Stimulated activated CD4-positive, alpha-beta T cell treated with anti-CD3 and anti-CD28 coated beads, Interleukin-4, amount 100 ng/mL, for 24 hours (primary cell): ENCODE measurements at places on chromosomes 12 and 14.

GRCh38 chr14:82879949-82880535 is 1346.4 kb upstream of the SEL1L start:
- no peak for DNase-seq

DNA sequence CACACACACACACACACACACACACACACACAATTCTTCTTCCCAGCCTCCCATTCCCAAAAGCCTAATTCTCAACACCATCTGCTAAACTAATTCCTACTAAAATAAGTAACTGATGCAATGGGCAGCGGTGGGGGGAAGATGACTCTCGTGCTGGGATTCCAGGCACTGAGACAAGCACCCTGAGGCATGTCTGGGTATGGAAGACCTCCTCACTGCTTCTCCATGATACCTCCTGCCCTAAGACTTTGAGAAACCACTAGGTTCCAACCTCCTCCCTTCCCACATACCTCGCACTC is 789 bp upstream of the VWF start:
- no peak for DNase-seq

GRCh38 chr14:39423793-39424192 is 8.4 kb downstream of the FBXO33 start:
- DNase-seq: no peak

- no peak for DNase-seq
Observed at GRCh38 chr14:59337141-59337611, 128.0 kb downstream of the GPR135 start.

DNA sequence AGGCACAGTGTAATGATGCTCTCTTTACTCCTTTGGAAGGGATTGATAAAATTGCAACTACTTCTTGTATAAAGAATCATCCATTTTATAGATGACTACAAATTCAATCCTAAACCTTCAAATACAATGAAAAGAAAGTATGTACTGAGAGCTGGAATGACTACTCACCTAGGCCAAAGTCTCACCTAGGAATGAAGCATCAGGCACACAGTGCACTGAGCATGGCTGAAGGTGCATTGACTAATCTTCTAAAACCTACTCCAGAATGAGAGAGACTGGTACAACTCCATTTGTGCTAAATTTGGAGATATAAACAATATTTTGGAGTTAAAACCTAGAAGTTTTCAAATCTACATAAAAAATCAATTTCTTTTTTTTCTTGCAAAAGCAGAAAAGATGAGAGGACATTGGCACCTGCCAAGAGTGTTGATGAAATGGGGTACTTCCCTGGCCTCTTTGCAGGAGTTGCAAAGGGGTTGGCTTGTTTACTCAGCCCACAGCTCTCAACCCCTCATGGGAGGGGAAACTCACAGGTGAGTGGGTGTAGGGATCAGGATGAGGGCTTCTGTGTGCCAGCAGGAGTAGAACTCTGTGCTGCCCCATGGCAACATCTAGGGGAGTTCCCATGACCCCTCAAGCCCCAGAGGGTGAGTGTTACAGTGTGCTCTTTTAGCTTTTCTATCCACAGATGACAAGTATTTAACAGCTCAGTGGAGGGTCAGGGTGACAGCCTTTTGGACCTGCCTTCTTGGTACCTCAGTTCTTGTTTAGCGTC is 31.3 kb downstream of the CLECL1 start:
- peak; percentile 32 for DNase-seq

- DNase-seq: peak; percentile 51
Observed at GRCh38 chr12:68113644-68114043, 45.9 kb downstream of the IFNG start.

DNA sequence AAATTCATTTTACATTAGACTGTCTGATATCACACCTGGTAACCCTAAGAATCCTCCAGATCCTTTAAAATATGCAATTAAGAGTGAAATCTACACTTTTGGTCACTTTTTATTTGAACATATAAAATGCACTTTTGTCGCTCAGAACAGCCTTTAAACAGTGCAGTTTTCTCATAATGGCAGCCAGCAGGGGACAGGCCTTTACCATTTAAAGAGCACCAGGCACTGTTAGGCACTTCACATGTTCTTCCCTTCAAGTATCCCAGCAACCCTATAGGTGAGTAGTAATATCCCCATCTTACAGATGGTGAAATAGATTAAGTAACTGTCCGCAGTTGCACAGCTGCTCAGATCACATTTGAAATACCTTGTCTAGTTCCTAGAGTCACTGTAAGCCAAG is 11.3 kb upstream of the SAMD4A start:
- no peak for DNase-seq

- no peak for DNase-seq
Observed at GRCh38 chr12:22631863-22632463, 7.0 kb downstream of the ETNK1 start.

DNA sequence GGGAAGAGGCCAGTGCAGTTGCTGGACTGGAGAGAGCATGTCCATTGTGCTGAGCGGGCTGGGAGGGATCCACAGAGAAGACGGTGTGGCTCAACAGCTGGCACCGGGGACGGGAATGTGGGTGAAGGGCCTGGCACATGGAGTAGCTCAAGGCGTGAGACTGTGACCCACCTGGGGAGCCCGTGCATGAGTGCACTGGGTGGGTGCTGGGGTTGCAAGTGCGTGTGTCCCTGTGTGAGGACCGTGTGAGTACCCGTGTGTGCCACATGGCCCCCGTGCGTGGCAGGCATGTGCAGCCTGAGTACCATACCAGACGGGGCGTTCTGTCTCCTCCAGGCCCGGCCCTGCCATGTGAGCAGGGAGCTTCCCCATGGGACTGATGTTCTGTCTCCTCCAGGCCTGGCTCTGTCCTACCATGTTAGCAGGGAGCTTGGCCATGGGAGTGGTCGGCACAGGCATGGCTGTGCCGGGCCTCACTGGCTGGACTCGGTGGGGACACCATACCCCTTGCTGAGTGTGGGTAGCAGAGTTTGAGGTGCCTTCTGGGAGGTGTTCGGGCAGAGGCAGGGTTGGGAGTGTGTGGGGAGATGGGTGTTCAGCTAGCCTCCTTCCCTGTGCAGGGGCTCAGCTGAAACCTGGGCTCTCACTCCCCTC is 234.4 kb downstream of the TMEM121 start:
- DNase-seq: no peak

DNA sequence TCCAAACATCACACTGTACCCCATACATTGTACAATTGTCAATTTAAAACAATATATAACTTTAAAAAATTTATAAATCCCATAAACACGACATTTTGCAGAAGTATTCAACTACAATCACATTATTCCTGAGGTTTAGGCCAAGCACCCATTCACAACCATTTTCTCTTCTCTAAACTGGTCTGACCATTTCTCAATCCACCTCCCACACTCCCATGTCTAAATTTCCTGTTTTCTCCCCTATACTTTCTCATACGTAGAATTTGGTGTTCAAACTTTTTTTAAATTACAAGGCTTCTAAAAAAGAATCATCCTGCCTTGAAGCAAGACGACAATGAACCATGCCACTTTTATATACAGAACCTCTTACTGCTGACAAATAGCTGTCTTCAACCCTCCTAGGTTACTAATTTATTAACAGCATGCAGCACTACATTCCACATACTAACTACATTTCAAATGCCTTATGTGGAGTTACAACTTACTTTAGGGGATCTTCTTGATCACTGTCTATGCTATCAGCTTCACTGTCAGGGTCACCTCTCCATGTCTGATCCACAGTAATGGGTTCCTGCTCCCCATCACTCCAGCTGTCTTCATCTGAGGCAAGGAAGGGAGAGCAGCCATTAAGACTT is 3.4 kb downstream of the KANSL2 start:
- no peak for DNase-seq

DNA sequence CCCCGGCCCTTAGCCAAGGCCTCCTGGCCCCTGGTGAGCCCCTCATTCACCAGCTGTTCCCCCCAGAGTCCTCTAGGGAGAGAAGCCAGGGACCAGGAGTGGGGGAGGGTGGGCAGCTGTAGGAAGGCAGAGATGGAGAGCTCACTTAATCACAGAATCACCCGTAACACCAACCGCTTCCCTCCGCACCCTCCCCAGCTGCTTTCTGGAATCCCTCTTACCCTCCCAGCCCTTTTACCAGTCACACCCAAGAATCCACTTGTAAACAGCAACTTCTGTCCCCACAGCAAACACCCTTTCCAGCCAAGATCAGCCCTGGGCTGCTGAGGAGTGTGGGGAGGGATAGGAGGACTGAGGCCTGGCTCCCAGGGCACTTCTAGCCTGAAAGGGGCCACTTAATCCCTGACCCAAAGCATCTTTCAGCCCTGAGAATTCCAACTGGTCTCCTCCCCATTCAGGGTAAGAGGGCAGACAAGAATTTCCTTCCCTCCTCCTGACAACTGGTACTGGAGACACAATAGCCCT is 18.8 kb downstream of the NCKAP5L start:
- DNase-seq: no peak

DNA sequence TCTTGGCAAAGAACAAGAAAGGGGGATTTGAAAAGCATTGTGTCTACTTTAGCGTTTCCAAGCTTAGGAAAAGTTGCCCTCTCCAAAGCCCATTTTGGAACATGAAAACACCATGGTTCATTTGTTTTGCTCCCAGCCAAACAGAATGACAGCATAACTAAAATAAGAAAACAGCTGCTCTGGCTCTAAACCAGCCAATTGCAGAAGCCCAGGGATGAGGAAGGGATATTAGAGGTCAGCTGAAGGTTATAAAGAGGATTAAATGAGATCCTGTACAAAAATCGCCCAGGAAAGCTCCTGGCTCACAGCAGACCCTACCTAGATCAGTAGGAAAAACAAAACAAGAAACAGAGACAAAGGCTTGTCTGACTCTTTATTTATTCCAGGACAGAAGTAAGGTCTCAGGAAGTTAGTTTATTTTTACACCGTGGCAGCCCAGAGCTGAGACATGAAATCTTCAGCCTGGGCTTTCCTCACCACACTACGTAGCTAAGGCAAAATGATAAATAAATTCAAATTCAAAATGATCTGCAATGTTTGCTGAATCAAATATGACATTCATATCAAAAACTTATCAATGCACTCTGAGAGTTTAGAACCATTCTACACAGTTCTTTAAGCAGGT is 25.9 kb downstream of the SPX start:
- DNase-seq: no peak

DNA sequence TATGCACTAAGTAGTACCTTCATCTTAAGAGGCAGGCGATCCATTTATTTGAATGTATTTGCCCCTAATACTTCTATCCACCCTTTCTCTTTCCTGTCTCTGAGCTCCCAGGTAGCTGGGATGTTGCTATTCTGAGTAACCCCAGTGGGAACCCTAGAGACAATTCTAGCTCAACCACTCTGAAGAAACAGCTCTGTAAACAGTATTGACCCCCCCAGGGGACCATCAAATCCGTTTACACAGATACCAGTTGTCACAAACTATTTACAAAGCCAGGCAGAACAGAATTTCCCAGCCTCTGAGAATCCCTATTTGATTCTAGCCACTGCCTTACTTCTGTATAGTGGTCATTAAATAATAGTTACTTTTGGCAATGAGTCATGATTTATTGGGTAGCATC is 64.9 kb downstream of the MIPOL1 start:
- DNase-seq: no peak

DNA sequence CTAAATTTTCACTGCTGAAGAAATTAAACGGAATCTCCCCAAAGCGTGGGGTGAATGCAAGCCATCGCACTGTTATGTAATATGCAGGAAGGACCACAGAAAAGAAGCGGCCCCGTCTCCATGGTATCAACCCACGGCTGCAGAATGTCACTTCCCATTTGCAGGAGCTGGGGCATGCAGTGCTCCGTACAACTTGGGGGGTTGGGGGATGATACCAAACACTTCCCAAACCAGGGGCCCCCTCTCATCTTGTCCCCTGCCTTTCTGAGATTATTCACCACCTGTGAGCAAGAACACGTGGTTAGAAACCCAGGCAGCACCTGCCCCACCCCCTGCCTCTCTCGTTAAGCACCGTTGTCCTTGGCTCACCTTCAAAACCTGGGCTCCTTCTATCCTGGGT is 505.1 kb upstream of the TMEM132C start:
- DNase-seq: no peak

- DNase-seq: no peak
Observed at GRCh38 chr14:35998303-35998702, 172.2 kb downstream of the BRMS1L start.

- DNase-seq: no peak
Observed at GRCh38 chr14:102799684-102800562, 22.7 kb downstream of the TRAF3 start.

GRCh38 chr12:64008596-64008995 is 164.1 kb downstream of the SRGAP1 start:
- no peak for DNase-seq

GRCh38 chr12:37547611-37548010 is 769.0 kb upstream of the ALG10B start:
- no peak for DNase-seq

GRCh38 chr12:19382111-19382526 is 57.2 kb upstream of the AEBP2 start:
- peak; percentile 49 for DNase-seq

DNA sequence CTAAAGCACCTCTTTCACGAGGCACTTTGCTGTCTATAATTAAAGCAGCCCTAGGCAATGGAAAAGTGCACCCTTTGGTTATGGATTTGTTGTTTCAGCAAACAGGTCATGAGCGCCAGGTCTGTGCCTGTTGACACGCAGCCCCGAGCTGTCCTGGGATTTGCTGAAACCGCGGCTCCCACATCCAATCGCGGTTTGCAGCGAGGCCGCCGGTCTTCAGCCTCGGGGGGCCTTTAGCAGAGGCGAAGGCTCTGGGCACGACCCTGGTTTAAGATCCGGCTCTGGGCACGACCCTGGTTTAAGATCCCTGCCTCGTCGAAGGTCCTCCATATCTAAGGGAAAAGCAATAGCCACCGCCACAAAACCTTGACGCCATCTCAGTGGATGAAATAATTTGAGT is 79.2 kb downstream of the GLT1D1 start:
- DNase-seq: no peak

- no peak for DNase-seq
Observed at GRCh38 chr12:45329238-45329637, 113.3 kb downstream of the ANO6 start.

- no peak for DNase-seq
Observed at GRCh38 chr12:120998435-120998834, 17.9 kb downstream of the C12orf43 start.

DNA sequence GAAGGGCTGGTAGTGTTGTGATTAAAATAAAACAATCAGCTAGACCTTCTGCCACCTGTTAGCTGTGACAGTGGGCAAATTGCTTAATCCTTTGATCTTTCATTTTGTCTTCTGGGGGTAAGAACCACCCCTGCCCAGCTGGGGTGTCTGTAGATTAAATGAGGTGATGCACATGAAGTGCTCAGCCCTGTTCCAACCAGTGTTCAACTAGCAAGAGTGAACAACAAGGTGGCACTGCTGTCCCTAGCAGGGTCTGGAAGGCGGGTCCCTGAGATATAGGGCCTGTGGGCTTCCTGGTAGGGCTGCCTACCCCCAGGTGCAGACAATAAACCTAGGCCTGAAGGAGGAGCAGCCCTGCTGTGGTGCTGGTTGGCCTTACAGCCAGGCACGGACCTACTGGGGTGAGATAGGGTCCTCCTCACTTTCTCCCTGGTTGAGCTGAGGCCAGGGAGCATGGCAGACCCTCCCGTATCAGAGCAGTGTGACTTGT is 60.6 kb downstream of the ARL6IP4 start:
- DNase-seq: no peak

DNA sequence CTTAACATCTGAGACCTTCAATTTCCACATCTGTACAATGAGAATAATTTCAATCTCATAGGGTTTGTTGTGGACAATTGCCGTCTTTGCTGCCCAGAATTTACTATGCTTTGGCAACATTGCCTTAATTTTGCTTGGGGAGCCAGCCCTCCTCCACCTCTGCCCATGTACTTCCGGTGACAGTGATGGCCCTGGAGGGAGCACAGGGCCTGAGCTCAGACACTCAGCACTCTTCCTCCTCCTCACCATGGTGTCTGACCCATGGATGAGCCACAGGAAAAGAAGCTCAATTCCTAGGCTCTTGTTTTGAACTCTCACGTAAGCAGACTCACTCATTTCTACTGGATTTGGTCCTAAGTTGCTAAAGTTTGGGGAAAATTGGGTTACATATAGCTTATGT is 58.2 kb downstream of the TBC1D30 start:
- DNase-seq: no peak
